A549 treated with DMSO at 1 μM for 4 hours (cell line): ENCODE measurements at places on chromosomes 11 and 22. TPM values are rescaled to one million over a fixed set of nuclear protein-coding genes. Genes with fewer than 3 reads are reported as not detected.

TPBGL gene
- 0.21 to 0.35 TPM (median 0.24 TPM) in 5 replicates for total RNA-seq

KCNK7 gene
- total RNA-seq: 0.11 to 2.2 TPM (median 0.31 TPM) in 5 replicates

OR51V1 gene
- not detected in 5 replicates for total RNA-seq

APBB1 gene
- total RNA-seq: 17.0 to 20.3 TPM (median 17.8 TPM) in 5 replicates

DEFB131B gene
- total RNA-seq: not detected in 5 replicates

MCAT gene
- total RNA-seq: 12.5 to 26.3 TPM (median 23.5 TPM) in 5 replicates

OR5B21 gene
- total RNA-seq: not detected in 5 replicates

APLNR gene
- 0.06 to 0.20 TPM (median 0.11 TPM) in 5 replicates for total RNA-seq

GDPD4 gene
- total RNA-seq: not detected in 5 replicates
